ENCODE measurements at places on chromosomes 13 and 19.

GRCh38 chr13:111909971-111910671, 156.8 kb upstream of the SOX1 start:
- DNase-seq, result no peak

DNA sequence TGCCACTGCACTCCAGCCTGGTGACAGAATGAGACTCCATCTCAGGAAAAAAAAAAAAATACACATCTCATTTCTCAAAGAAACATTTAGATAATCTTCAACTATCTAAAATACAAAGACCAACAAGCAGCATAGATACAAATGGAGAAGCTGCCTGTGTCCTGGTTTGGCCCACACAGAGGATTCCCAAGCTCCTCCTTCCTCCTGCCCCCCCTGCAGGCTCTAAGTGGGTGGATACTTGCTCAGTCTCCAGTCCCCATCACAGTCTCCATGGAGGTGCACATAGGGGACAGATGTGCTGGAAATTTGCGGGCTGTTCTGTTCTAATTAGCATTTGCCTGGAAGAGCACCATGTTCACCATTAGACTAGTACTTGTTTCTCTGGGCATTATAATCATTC, 59.9 kb downstream of the ABCC4 start:
- no peak for DNase-seq

DNA sequence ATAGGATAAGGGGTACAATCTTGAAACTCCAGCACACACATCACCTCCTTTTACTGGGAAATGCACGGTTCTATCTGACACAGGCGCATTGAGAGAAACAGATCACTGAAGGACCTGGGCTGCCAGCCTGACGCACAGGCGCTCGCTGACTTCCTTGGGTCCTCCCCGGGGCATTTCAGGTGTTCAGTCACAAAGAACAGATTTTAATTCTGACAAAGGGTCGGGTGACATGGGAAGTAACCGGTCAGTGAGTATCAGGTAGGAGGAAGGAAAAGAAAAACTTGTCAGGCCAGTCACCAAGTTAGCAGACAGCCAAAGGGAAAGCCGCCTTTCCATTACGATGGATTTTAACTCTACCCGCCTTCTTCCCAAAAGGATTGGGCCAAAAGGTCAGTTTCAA, 39.6 kb downstream of the INSR start:
- no peak for DNase-seq

GRCh38 chr19:40366697-40367561, 18.4 kb downstream of the PLD3 start:
- peak; percentile 79 for DNase-seq

DNA sequence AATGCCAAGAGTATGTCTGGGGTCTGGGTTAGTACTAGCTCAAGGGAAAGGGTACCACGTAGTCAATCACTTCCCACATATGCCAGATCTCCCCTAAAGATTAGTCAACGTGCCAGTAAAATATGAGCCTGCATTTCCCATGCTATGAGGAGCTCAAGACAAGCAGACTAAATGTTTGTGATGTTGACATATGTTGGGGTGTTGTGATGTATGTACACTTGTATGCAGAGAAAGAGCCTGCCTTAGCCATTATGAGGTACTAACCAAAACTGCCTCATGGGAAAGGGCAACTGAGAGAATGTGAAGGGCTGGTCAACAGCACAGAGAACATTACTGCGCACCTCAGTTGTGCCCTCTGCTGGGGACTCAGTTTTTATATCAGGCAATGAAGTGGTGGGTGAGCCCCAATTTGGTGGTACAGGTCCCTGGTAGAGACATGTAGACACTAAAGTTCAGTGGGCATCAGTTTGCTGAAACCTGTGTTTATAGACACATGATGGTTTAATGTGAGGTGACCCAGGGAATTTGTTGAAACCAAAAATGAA, 287.0 kb downstream of the DCT start:
- DNase-seq, result peak; percentile 59

GRCh38 chr13:21058361-21058760, 3.0 kb downstream of the LATS2 start:
- DNase-seq, result no peak

DNA sequence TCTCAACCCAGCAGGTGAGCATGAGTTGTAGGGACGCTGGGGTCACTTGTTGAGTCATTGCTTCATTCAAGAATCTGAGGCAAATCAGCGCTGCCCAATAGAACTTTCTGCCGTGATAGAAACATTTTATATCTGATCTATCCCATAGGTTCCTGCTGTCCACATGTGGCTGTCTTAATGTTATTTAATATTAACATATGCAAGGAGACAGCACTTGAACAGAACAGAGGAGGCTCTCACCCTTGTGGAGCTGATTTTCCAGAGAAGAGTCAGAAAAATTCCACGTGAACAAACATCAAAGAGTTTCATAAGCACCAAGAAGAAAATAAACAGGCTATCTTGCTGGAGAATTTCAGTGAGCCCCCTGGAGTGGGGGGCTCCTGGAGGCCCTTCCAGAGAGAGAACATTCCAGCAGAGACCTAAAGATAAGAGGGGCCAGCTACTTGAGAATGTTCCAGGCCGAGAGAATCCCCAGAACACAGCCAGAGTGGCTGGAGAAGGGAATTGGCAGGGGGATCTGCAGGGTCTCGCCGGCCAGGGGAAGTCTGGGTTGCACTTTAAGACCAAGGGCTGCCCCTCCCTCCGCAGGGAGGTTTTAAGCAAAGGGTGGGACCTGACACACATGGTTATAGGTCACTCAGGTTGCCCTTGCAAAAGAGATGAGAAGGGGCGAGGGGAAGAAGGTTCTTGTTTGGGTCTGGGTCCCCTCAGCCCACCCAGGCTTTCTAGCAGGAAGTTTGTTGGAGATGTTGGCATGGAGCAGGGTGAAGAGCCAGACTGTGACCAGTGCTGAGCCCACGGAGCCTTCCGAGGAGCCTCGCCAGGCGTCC, 135.7 kb downstream of the CRYL1 start:
- peak; percentile 41 for DNase-seq

DNA sequence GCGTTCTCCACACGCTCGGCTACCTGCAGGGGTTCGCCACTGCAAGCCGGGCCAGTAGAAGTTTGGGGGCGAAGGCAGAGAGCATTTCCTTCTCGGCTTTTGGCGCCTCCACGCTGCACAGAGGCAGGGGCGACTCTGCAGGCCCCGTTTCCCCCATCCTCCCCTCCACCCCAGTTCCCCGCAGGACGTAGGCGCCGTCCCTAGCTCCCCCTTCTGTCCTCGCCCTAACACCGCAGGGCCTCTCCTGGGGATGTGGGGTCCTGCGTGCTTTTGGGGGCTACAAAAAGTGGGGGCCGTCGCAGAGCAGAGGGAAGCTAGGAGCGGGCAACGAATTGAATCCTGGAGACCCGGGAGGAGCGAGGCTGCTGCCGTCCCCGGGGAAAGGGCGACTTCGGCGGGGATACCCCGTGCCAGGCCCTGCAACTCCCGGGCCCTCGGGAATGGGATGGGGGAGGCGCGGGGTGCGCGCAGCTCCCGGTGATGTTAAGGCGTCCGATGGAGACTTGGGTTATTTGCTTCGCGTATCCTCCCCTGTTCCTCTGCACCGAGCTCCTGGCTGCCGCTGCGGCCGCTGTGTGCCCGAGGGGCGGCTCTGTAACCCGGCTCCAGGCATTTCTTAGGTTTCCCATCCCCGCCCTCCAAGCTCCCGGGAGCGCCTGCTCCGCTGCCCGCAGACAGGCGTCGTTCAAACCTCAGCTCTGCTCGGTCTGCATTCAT, 255.9 kb upstream of the SOX21 start:
- DNase-seq, result peak; percentile 41

GRCh38 chr19:23075031-23075733, 41.6 kb upstream of the ZNF730 start:
- DNase-seq, result peak; percentile 94

DNA sequence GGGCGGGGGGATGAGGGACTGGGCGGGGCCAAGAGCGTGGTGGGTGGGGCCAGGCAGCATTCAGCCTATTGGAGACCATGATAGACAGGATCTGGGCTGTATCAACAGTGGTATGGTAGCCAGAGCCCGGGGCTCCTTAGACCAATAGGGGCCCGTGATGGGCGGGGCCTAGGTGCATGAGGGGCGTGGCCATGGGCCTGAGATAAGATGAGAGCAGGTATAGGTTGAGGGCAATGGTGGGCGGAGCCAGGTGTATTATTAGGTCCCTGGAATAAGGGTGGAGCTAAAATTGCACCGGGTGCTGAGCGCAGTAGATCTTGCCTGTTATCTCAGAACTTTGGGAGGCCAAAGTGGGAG, 5.3 kb downstream of the ABCA7 start:
- no peak for DNase-seq

DNA sequence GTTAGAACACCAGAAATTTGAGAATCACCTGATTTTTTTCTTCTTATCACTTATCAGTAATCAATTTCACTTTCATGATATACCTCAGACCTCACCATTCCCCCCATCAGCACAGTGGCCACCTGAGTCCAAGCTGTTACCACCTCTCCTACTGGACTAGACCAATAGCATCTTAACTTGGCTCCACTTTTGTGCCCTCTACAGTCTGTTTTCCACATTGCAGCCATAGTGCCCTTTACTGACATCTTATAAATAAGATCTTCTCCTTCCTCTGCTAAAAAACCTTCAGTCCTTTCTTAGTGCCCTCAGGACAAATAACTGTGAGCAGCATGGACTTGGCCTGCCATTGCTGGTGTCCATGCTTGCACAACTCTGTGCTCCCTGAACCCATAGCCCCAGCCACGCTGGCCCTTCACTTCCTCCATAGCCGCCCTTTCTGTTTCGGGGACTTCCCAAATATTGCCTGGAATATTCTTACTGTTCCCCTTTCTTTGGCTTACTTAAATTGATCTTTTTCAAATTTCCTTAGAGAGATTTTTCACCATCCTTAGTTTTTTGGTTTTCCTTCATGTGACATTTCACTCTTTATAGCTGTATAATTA, 380.8 kb downstream of the LMO7 start:
- no peak for DNase-seq

DNA sequence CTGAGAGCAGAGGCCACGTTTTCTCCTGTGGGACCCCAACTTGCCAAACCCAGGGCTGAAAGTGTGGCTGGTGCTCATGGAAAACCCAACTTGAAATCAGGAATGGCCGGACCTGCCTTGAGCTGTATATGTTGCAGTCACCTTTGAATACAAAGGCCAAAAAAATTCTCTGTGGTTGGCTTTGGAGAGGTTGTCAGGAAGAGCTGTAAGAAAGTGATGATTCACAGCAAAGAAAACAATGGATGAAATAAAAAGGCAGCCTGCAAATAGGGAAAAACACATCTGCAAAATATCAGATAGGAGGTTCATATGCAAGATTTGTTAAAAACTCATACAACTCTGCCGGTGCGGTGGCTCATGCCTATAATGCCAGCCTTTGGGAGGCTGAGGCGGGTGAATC, 715.8 kb downstream of the UQCRFS1 start:
- DNase-seq, result no peak

DNA sequence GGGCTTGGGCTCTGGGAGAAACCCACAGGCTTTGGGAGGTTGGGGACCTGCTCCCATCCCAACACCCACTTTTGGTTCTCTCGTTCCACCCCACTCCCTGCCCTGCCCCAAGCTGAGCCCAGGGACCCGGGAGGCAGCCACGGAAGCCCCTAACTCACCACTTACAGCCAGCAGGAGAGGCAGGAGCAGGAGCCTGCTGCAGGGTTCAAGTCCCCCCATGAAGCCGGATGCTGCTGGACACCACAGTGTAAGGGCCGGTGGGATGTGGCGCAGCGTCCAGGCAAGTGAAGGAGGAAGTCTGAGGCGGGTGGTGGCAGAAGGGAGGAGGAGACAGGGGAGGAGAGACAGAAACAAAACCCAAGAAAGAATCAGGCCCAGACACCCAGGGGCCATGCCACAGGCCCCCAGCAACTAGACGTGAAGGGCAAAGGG, at the start of gene TYROBP:
TSS of gene TYROBP (minus strand) at position 286 of the 432 bp plus-strand sequence. CDS start at position 219, 67 bp downstream.
- DNase-seq, result no peak

- no peak for DNase-seq
Measured at GRCh38 chr13:80604098-80604497, 263.2 kb upstream of the SPRY2 start.

GRCh38 chr13:112055036-112055914, 11.7 kb upstream of the SOX1 start:
- no peak for DNase-seq

DNA sequence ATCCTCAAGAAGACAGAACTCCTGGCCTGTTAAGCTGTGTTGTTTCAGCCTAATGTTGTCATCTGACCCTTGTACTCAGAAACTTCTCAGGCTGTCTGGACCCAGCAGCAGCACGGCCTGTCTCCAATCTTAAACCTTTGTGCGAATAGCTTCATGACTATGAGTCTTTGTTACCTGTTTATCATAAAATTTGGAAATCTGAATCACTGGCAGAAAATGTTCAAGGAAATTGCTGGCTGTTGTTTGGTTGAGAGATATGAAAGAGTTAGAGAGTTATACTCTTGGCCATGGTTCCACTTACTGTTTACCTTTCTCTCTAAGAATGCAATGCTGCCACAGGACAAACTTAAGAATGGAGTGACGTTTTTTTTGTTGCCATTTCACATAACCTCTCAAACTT, 59.6 kb downstream of the EFNB2 start:
- peak; percentile 52 for DNase-seq

GRCh38 chr19:55209693-55210472, 582 bp upstream of the PTPRH start:
- DNase-seq, result no peak

- no peak for DNase-seq
Measured at GRCh38 chr13:111201304-111201940, 86.3 kb downstream of the ARHGEF7 start.
